Peyer's patch (tissue), 4 donors: ENCODE measurements at places on chromosomes 4 and X. TPM values are rescaled to one million over a fixed set of nuclear protein-coding genes. Genes with fewer than 3 reads are reported as not detected.

RS1 gene
- total RNA-seq: not detected

- peak; percentile 67 for DNase-seq
Observed at GRCh38 chrX:38804682-38805431, 3.6 kb downstream of the MID1IP1 start.

DNA sequence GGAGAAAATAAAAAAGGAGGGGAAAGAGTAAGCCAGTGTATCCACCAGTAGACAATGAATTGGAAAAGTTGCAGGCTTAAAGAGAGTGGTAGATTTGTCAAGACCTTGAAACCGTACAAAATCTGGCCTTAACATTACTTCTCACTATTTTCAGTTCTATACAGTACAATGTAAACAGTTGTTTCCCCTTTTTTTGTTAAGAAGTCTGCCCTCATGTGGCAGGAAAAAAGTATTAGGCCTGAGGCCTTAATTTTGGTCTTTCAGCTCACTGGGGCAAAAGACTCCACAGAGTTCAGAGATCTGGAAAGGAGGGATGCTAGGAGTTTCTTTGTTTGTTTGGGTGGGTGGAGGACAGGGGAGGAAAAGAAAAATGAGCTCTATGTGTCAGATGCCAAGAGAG, 92.8 kb upstream of the CCDC160 start:
- no peak for DNase-seq

CLDN22 gene
- total RNA-seq: not detected

NAP1L2 gene
- total RNA-seq: not detected

RBM47 gene
- total RNA-seq: 423 TPM
